ENCODE measurements at places on chromosomes 16 and 17.
A peak's percentile ranks its signal among the peaks of the same experiment; 100 is the strongest.

DNA sequence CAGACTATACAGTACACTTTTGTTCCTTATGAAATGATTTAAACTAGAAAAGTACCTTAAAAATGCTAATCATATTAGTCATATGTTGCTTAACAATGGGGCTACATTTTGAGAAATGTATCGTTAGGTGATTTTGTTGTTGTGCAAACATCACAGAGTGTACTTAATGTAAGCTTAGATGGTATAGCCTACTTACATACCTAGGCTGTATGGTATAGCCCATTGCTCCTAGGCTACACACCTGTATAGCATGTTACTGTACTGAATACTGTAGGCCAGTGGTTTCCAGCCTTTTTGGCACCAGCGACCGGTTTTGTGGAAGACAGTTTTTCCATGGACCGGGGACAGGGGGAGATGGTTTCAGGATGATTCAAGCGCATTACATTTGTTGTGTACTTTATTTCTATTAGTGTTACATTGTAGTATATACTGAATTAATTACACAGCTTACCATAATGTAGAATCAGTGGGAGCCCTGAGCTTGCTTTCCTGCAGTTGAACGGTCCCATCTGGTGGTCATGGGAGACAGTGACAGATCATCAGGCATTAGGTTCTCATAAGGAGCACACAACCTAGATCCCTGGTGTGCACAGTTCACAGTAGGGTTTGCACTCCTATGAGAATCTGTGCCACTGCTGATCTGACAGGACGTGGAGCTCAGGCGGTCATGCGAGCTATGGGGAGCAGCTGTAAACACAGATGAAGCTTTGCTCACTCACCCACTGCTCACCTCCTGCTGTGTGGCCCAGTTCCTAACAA lies 35.0 kb upstream of the MRC2 start:
- no peak for DNase-seq

DNA sequence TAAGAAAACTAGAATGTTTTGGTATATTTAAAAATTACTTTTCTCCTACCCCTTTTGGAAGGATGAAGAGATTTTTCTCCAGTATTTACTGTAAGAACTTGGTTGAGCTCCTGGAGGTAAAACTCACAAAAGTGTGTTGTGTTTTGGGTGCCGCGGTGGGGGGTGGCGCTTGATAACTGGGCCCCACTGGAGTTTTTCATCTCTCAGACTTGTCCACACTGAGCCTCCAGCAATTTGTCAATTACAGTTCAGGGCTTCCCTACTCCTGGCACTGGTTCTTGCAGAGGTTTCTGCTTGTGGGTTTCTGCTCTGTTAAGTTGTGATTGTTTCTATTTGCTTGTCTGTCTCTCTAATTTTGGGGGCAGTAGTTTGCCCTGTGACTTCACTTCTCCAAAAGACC lies 40.0 kb downstream of the WIPI1 start:
- DNase-seq = no peak

DNA sequence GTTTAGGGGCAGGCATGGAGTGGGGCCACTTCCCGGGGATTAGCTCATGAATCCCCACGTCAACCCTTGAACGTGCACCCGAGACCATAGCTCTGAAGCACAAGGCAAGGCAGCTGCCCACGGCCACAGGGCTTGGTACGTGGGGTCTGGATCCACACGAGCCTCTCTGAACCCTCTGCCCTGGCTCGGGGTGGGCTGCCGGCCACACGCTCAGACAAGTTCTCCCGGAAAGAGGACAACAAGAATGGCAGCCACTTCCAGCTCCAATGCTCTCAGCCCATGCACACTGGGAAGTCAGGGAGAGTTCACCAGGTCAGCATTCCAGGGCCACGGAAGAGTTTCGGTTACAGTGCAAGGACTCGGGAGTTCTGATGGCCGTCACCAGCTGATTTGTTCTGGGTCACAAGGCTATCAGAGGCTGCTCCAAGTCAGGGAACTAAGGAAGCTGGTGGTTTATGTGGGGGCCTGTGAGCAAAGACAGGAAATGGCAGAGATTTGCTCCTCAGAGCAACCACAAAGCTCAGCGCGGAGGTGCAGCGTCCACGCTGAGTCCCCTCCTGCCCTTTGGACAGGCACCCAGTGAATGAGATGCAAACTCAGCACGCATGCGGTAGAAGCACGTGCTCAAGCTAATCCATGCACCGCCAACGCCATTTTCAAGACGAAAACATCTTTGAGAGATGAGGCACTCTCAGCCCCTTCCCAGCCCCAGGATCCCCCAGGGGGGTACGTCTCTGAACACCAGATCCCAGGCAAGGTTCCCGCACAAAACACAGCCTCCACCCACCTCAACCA lies 356.4 kb downstream of the FOXL1 start:
- no peak for DNase-seq

DNA sequence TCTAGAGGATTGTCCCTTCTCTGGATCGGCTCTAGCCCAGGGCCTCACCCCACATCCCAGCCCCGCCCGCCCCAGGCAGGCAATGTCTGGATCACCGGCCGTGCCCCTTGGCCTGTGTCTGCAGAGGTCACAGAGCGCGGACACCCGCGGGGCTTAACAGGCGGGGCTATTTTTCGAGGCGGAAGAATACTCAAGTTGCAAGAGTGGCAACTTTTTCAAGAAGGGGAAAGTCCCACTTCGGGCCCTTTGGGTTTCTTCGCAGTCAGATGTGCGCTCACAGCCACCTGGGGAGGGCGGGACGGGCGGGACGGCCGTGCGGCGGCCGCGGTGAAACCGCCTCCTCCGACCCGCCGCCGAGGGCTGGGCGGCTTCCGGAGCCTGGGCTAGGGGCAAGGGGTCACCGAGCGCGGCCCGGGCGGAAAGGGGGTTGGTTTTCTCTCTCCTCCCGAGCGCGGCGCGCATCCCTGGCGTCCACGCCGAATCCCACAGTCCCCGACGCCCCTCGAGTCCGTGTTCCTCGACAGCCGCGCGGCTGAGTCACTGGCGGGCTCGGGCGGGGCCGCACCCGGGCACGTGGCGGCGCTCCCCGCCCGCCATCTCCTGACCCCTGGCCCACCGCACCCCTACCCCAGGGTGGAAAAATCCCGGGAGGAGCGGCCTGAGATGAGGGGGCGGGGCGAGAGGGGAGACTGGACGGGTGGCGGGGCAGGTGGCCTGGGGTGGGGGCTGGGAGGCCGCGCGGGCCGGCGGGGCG lies 1.2 kb upstream of the PFN1 start:
- DNase-seq = no peak

DNA sequence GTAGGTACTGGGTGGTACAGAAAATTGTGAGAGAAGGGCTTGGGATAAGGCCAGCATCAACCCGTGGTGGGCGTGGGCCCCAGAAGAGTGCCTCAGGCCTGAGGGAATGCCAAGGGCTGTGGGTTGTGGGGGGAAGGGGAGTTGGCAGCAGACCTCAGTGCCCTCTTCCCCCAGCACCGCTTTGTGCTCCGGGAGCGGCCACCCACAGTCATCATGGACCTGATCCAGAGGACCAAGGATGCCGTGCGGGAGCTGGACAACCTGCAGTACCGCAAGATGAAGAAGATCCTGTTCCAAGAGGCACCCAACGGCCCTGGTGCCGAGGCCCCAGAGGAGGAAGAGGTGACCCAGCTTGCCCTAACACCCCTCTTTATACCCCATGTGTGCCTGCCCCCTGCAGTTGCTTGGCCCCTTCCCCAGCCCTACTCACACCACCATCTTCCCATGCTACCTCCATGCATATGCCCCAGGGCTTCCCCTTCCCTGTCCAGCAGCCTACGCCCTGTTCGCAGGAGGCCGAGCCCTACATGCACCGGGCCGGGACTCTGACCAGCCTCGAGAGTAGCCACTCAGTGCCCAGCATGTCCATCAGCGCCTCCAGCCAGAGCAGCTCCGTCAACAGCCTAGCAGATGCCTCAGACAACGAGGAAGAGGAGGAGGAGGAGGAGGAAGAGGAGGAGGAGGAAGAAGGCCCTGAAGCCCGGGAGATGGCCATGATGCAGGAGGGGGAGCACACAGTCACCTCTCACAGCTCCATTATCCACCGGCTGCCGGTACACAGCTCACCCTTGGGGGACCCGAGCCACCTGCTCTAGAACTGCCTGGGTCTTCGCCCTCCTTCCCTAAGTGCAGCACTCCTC lies 9.1 kb downstream of the TAOK2 start:
- no peak for DNase-seq

- DNase-seq = peak; percentile 15
These were observed 7.0 kb downstream of the NOS2 start for GRCh38 chr17:27793168-27793905.

DNA sequence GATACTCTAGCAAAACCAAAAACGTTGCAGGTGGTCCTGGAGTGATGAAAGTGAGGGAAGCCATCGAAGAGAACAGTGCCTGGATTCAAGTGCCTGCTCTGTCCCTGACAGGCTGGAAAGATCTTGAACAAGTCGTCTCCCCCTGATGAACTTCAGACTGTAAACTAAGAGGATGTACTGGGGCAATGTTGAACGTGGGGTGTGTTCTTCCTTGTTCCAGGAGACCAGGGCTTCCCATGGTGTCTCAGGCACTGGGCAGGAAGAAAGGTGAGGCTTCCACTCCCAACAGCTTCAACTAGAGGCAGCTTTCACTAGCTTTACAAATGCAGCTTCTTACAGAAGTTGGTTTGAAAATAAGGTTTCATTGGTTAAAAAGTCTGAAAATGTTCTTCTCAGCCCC lies 21.4 kb upstream of the NF1 start:
- DNase-seq = no peak

GRCh38 chr16:84448444-84448843 lies 56.0 kb downstream of the MEAK7 start:
- DNase-seq = no peak

DNA sequence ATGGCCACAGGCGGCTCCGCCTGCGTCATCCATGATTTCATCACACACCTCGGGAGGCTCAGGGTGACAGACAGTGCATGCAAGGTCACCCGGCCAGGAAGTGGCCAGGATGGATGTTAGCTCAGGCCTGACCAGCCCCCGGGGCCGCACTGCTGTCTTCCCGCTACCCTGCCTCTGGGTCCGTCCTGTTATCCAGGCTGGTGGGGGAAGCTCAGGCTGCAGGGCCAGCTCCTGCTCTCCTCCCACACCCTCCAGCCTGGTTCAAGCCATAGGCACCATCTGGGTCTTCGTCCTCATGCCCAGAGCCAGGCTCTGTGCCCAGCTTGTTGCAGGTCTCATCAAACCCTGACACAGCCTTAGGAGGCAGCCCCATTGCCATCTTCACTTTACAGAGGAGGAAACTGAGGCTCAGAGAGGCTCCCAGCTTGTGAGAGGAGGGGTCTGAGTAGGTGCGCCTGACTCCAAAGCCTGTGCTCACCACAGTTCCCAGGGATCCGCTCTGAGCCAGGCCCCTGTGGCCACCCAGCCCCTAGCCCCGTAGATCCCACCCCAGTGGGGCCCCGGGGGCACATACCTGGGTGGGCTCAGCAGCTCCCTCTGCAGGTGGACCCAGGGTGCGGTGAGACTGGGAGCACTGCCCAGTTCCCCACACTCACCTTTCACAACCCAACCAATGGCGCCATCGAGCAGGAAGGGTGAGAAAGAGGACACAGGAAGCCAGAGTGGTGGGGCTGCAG lies 412 bp upstream of the ADGRG3 start:
- DNase-seq = no peak

DNA sequence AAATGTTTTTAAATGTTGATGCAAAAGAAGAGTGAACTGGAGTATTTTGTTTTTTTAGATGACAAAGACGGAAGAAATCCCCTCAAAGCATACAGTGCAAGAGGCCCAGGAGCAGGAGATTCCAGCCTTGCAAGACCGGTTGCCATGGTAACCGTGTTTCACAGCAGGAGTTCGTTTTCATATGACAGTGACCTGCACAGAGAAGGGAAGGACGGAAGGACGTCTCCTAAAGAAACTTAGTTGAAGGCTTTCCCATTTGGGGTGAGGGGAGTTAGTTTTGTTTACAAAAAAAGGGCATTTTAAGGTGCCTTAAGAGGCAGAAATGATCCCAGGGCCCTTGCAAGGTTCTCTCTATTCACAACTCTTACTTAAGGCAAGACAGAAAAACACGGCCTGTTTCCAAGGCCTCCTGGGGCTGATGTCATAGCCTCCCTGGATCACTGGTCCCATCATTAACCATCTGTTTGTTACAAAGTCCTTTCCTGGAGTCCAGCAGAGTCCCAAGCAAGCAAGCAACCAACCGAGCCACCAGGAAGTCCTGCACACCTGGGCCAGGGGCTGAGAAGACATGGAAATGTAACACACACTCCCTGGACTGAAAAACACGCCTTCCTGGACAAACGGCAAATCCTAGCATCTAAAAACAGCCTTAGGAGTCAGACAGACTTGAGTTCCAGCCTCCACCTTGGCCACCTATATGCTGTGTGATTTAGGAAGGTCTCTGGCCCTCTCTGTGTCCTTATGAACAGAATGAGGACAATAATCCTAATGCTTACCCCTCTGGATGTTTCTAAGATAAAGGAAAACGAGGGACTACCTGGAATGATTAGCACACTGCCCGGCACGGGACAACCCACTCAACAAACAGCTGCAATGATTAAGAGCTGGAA lies 30.3 kb upstream of the RPH3AL start:
- DNase-seq = peak; percentile 86

- DNase-seq = no peak
These were observed 42.3 kb upstream of the CCNF start for GRCh38 chr16:2386990-2387389.

DNA sequence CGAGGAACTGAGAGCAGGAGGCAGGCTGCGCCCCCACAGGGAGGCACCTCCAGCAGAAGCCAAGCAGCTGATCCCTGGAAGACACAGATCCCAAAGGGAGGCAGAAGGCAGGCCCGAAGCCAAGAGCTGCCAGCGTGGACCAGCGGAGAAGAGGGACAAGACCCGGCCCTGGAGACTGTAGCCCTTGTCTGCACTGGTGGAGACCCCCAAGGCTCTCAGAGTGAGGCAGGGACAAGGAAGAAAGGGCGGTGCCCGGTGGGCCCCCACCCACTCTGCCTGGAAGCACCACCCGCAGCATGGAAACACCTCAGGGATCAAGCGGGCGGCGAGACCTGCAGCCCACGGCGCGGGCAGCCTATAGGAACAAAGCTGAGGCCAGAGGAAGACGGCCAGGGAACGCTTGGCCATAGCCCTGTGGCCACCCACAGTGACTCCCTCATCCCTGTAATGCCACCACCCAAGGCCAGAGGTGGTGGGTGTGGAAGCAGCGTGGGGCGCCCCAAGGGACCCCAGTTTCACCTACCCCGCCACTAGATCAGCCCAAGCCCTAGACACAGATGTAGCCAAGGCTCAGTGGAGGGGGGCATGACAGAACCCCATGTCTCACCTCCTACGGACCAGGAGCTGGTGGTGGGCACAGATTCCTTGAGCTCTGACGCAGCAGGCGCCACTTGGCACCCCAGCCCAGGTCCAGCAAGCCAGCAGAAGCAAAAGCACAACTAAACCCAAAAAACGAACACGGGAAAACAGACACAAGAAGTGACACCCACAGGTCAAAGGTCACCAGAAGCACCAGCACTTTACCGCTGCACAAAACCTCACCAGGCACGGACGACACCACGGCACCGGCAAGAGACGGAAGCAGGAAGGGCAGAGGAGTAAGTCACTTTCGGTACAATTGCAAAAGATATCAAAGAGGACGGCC lies 2.9 kb upstream of the SIRT7 start:
- no peak for DNase-seq

GRCh38 chr17:74763565-74764387 lies 12.4 kb downstream of the NAT9 start:
- no peak for DNase-seq

All from renal cortex interstitium (tissue), 15 donors.